ENCODE measurements at places on chromosomes 5 and 9.

GRCh38 chr5:52961274-52961681 lies 27.9 kb upstream of the ITGA2 start:
- no peak for DNase-seq

DNA sequence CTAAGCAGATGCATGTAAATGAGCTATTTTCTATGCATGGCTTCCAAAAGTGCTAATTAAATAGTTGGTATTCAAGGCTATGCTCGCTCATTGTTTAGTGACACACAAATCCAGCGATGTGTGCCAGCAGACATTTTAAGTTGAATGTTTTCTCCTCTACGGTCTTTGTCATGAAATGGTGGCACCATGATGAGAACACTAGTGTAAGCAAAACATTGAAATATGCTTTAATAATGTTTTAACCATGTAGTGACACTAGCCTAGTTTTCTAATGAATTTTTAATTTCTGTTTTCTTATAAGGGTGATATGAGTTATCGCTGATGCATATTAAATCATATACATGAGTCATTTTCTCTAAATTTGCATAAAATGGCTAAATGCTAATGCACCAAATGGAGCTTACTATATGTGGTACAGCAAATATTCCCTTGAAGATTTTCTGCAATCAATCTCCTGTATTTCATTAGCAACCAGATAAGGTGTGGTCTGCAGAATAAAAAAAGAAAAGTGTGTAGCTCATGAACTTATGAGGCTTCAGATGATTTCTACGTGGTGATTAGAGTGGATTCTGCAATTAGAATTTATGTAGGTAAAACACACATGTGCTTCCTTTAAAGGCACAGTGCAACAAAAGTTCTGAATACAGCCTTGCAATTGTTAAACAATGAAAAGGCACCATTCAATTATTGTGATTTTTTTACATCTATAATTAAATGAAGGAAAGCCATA lies 226.6 kb downstream of the MEF2C start:
- no peak for DNase-seq

- peak; percentile 54 for DNase-seq
These were observed 122.2 kb upstream of the ITGA1 start for GRCh38 chr5:52665559-52665958.

- DNase-seq, result no peak
These were observed 488.6 kb downstream of the ACTL7B start for GRCh38 chr9:108367188-108367587.

- DNase-seq, result no peak
These were observed 126.0 kb upstream of the BOD1 start for GRCh38 chr5:173742432-173742816.

- DNase-seq, result peak; percentile 66
These were observed 292.0 kb downstream of the FANCC start for GRCh38 chr9:95025213-95026147.

GRCh38 chr9:99286536-99286935 lies 64.5 kb downstream of the SEC61B start:
- no peak for DNase-seq

GRCh38 chr5:159883522-159883950 lies 32.7 kb upstream of the ADRA1B start:
- no peak for DNase-seq

GRCh38 chr5:120093178-120093577 lies 370.9 kb upstream of the PRR16 start:
- no peak for DNase-seq

Data from SK-N-DZ (cell line).